Activated CD4-positive, alpha-beta T cell treated with anti-CD3 and anti-CD28 coated beads, Interleukin-2, amount 10 ng/mL, durations not matched to agents 24 days and 14 days (primary cell): ENCODE measurements at places on chromosomes 12 and 14. TPM values are rescaled to one million over a fixed set of nuclear protein-coding genes. Genes with fewer than 3 reads are reported as not detected.
A peak's percentile ranks its signal among the peaks of the same experiment; 100 is the strongest.

Gene PDZRN4
- total RNA-seq: not detected in 2 replicates

DNA sequence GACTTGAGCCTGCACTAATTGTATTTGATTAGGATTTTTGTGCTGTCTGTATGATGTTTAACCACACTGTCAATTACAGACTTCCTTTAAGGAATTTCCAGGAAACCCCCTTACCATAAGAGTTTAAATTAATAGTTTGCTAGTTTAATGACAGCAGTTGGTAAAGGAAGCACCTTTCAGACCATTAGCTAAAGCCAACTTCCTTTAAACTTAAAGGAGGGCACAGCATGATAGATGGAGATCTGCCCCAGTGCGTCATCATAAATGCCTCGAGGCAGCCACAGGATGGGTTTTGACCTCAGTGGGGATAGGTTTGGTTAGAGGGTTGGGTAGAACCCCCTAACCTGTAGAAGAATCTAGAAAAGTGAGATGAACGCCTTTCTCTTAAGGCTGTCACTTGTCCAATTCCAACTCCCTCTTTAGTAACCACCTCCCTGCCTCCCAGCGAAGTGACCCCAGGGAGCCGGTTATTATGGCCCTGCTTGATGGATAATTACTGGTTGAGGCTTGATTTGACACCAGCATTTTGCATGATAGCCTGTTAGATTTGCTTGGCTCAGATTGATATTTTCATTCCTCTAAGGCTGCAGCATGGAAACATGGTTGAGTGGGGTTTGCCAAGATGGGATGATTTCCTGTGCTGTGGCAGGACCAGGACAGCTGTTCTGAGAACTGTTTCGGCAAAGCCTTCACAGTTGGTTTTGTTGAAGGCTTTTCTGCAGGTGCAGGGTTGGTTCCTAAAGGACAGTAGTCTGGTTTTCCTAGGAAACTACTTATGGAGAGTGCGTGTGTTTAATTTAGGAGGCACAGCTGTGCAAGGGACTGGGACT lies 62.7 kb downstream of the CHST11 start:
- DNase-seq: no peak

DNA sequence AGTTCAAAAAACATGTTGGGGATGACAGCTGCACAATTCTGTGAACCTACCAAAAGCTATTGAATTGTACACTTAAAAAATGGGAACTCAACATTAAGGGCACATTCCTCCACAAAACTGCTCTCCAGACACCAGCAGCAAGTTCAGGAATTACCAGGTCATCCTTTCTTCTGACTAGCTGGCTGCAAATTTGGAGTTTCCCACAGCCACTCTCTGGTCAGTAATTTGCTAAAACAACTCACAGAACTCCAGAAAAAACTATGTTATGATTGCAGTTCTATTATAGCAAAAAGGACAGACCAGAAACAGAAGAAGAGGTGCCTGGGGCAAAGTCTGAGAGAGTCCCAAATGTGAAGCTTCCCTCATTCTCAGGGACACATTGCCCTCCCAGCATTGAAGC lies 20.1 kb upstream of the PLEKHD1 start:
- DNase-seq: no peak

- DNase-seq: peak; percentile 92
These were observed 340.1 kb downstream of the BCL11B start for GRCh38 chr14:98931911-98932310.

DNA sequence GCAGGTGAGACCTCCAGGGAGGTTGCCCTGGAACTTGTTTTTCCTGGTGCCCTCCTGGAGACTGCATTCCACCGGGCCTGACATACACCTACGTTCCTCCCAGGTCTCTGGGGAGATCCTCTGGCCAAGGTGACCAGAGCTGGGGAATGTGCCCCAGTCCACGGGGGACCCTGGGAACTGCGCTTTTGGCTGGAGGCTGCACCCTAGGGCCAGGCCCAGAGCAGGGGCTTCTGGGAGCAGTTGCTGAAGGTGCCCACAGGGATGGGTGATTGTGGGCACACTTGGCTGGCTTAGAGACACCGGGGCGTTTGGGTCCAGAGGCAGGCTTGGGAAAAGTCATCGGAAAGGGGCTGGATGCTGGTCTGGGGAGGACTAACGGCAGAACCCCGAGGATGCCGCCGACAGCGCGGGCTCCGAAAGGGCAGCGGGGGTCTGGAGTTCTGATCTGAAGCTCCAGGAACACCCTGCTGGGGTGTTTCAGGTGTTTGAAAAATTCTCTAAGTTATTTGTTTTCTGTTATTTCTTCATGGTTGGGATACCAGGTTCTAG lies 36.5 kb upstream of the TDRD9 start:
- no peak for DNase-seq

Gene OAS1
- 24.5 and 28.0 TPM in 2 replicates for total RNA-seq

Gene C14orf132
- 0.36 and 0.47 TPM in 2 replicates for total RNA-seq

Gene PTPN21
- total RNA-seq: 0.05 and 0.21 TPM in 2 replicates

DNA sequence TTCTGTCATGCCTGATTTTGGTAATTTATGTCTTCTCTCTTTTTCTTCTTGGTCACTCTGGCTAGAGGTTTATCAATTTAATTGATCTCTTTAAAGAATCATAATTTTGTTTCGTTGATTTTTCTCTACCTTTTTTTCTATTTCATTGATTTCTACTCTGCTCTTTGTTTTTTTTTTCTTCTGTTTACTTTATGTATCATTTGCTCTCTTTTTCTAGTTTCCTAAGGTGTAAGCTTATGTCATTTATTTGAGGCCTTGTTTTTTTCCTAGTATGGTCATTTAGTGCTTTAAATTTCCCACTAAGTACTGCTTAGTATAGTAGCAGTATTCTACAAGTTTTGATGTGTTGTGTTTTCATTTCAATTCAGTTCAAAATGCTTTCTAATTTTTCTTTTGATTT lies 89.6 kb downstream of the BRMS1L start:
- no peak for DNase-seq

Gene PLCZ1
- not detected in 2 replicates for total RNA-seq

- no peak for DNase-seq
These were observed 478.9 kb upstream of the LMO3 start for GRCh38 chr12:17084831-17085230.

Gene RASSF9
- not detected in 2 replicates for total RNA-seq

Gene CCDC184
- 0.38 and 0.44 TPM in 2 replicates for total RNA-seq

GRCh38 chr12:116152268-116152667 lies 125.2 kb downstream of the MED13L start:
- DNase-seq: no peak

Gene SSTR1
- not detected in 2 replicates for total RNA-seq

GRCh38 chr12:109053382-109054123 lies 1.2 kb downstream of the USP30 start:
- DNase-seq: peak; percentile 82

- DNase-seq: no peak
These were observed 111.4 kb upstream of the TMEM132C start for GRCh38 chr12:128155571-128155970.

Gene MYH7
- total RNA-seq: not detected in 2 replicates

Gene GZMH
- 24.3 and 25.2 TPM in 2 replicates for total RNA-seq

DNA sequence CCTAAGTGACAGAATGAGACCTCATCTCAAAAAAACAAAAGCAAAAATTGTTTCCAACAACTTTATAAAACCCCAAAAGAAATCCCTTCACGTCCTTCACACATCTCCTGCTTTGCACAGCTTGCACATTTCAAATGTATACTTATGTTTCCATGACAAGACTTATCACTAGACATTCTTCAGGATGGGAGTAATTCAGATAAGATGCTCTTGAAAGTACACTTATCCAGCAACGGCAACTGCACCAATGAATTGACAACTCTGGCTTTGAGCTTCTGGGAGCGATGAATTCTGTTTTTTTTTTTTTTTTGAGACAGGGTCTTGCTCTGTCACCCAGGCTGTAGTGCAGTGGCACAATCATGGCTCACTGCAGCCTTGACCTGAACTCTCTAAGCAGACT lies 30.8 kb upstream of the AKAP5 start:
- no peak for DNase-seq

DNA sequence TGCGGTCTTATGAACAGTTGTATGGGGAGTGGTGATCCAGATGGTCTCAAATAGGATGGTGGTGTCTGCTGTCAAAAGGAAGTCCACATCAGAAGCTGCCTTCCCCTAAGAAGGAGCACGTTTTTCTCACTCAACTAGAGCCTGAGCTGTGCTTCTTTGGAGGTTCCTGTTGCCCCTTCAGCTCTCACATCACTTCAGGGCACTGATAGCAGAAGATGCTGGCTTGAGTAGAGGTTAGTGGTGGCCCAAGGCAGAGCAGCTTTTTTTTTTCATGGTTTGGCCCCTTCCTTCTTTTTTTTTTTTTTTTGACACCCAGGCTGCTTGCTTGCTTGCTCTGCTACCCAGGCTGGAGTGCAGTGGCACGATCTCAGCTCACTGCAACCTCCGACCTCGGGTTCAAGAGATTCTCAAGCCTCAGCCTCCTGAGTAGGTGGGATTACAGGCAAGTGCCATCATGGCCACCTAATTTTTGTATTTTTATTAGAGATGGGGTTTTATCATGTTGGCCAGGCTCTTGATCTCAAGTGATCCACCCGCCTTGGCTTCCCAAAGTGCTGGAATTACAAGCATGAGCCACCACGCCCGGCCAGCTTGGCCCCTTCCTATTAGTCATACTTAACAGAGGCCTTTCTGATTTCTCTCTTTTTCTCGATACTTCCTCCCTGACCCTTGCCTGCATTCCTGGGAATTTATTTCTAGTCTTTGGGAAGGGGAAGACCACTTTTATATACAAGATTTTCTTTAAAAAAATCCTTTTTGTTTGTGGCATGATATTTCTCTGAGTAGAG lies 31.6 kb downstream of the KLRD1 start:
- no peak for DNase-seq

DNA sequence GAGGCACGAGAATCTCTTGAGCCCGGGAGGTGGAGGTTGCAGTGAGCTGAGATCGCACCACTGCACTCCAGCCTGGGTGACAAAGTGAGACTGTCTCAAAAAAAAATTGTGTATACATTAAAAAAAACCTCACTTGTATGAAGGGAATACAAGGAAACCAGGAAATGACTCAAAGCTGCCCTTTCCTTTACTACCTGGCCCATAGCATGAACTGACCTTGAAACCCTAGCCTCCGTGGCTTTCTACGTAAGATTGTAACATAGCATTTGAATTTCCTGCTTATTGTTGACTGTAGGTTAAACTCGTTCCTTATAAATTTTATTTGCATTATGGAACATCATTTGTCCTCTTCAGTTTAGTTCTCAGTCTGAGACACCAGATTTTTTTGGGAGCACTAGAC lies 9.1 kb upstream of the DDX47 start:
- DNase-seq: no peak

DNA sequence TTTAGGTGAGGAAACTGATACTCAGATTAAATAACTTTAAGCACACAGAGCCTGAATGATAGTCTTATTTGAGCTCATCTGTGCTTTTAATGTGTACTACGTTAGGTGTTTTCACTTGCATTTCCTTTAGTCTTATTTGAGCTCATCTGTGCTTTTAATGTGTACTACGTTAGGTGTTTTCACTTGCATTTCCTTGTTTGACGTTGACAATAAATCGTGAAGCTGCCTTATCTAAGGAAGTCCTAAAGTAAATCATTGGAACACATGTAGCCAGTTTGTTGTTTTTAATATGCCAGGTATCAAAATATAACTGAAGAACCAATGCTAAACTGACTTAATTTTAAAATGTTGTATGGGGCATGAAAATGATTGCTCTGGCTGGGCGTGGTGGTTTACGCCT lies 2.0 kb downstream of the RAP1B start:
- DNase-seq: no peak

- DNase-seq: no peak
These were observed 231.9 kb downstream of the C12orf75 start for GRCh38 chr12:105562199-105562971.

DNA sequence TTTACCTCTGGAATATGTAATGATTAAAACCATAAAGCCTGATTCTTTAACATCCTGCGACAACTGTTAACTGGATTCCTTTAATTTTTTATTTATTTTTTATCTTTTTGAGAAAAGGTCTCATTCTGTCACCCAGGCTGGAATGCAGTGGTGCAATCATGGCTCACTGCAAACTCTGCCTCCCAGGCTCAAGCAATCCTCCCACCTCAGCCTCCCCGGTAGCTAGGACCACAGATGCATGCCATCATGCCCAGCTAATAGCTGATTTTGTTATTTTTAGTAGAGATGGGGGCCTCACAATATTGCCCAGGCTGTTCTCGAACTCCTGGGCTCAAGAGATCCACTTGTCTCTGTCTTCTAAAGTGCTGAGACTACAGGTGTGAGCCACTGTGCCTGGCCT lies 3.7 kb downstream of the MYBPC1 start:
- DNase-seq: peak; percentile 8

Gene ERBB3
- 0.14 and 0.57 TPM in 2 replicates for total RNA-seq

GRCh38 chr12:63668028-63668799 lies at the start of gene DPY19L2:
Gene DPY19L2 (minus strand): TSS chr12:63668493. CDS start chr12:63668393, 100 bp downstream.
- DNase-seq: peak; percentile 75

Gene SLC6A12
- total RNA-seq: not detected in 2 replicates

Gene TMEM63C
- 1.3 and 2.3 TPM in 2 replicates for total RNA-seq

- DNase-seq: no peak
These were observed 123.5 kb downstream of the CALM1 start for GRCh38 chr14:90520326-90520725.

- DNase-seq: no peak
These were observed 38.7 kb upstream of the NCOR2 start for GRCh38 chr12:124605883-124606774.

Gene MYL6
- total RNA-seq: 717 and 752 TPM in 2 replicates

Gene CLEC12A
- total RNA-seq: 0.28 TPM in 1 of 2 replicates, not detected in the other

Gene SMCO3
- total RNA-seq: not detected in 2 replicates

DNA sequence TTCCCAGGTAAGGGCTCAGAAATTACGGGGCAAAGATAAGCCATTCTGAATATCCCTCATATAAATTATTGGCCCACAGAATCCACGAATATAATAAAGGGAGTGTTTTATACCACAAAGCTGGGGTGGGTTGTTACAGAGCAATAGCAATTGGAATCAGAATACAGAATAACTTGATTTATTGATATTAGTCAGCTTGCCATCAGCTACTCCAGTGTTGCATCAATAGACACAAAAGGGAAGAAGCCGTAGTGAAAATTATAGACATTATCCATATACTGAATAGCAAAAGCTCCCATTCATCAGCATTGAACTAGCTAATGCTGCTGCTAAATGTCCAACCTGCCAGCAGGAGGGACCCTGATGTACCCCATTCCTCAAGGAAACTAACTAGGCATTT lies 18.3 kb downstream of the MDGA2 start:
- DNase-seq: no peak

DNA sequence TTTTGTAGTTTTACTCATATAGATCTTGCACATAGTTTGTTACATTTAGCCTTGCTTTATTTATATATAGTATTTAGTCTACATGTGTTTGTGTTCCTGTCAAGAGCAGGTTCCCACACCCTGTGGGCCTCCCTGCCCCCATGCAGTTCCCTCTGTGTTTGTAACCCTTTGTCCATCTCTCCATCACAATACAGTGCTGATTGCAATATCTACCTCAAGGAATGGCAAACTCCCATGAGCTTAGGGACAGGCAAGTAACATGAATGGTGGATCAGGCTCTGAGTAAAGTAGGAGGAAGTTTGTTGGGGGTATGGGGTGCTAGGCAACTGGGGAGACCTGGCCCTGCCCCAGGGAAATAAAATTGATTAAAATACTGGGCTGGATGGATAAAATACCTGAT lies 151.9 kb upstream of the MYL2 start:
- DNase-seq: no peak

- DNase-seq: no peak
These were observed 612.7 kb upstream of the ATP2B1 start for GRCh38 chr12:90321369-90321768.
